Activated CD4-positive, alpha-beta T cell treated with anti-CD3 and anti-CD28 coated beads for 4 hours (primary cell): ENCODE measurements at places on chromosomes 3 and 15.

GRCh38 chr15:56344336-56344735, 20.9 kb upstream of the TEX9 start:
- DNase-seq: no peak

DNA sequence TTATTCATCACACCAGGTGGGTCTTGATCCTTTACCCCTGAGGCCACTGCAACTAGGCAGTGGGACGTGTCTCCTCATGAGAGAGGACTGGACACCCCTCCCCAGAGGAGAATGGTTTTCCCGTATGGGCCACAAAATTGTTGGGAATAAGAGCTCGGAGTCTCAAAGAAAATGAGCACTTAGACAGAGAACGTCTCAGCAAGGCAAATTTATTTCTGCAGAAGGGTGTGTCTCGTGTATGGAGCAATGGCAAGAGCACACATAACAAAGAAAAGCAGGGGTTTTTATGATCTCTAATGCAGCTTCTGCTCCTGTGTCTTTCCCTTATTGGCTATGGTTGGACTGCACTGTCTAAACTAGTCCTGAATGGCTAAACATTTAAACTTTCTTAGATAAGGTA, 803.5 kb downstream of the PLOD2 start:
- no peak for DNase-seq

- no peak for DNase-seq
Observed at GRCh38 chr3:119613201-119613600, 15.5 kb downstream of the PLA1A start.

GRCh38 chr15:43911235-43911781, 84.5 kb downstream of the WDR76 start:
- DNase-seq: no peak

DNA sequence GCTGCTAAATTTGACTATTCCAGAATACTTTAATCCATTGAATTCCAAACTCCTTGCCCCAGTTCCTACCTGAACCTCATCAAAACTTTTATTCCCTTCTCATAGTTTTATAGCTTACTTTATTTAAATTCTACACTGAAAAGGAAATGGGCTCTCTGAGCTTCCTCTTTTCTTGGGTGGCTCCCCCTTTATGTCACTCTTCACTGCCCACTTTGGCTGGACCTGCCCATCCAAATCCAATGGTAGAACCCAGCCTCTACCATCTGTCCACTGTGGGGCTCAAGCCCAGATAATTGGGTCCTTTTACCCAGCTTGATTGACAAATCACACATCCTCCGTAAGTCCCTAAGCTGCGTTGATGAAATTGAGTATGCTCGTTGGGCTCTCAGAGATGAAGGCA, 216.5 kb downstream of the BBX start:
- DNase-seq: no peak

DNA sequence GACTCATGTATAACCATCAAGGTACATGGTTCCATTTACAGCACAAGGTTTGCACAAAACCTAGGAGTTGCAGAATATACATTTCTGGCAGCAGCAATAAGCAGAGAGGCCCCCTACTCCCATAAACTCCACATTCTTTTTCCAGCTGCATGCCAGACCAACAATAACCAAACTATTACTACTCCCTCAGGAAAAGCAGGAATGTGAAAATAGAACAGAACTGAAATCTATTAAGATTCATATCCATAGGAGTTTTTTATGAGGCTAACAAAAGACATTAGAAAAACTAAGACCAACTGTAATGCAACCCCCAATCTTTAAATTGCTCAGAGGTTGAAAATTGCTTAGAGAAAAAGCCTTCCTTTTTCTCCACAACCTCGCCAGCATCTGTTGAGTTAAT, 27.6 kb upstream of the TOP2B start:
- no peak for DNase-seq

GRCh38 chr3:30777426-30778113, 116.9 kb downstream of the GADL1 start:
- DNase-seq: no peak

- DNase-seq: no peak
Observed at GRCh38 chr3:188180114-188180513, 26.2 kb downstream of the LPP start.

- DNase-seq: no peak
Observed at GRCh38 chr15:57640930-57641682, 49.4 kb downstream of the MYZAP start.

DNA sequence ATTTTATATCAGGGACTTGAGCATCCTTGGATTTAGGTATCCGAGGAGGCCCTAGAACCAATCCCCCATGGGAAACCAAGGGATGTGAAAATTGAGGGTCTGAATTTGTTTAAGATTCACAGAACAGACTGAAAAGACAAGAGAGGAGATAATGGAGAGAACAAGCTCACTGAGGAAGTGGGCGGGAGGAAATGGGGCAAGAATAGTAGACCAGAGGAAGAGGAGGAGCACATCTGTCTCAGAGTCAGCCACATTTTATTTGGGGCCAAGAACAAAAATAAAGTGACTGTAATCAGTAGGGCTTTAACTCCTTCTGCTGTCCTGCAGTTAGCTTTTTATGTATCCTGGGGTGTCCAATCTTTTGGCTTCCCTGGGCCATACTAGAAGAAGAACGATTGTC, 63.8 kb downstream of the BLM start:
- DNase-seq: peak; percentile 12

DNA sequence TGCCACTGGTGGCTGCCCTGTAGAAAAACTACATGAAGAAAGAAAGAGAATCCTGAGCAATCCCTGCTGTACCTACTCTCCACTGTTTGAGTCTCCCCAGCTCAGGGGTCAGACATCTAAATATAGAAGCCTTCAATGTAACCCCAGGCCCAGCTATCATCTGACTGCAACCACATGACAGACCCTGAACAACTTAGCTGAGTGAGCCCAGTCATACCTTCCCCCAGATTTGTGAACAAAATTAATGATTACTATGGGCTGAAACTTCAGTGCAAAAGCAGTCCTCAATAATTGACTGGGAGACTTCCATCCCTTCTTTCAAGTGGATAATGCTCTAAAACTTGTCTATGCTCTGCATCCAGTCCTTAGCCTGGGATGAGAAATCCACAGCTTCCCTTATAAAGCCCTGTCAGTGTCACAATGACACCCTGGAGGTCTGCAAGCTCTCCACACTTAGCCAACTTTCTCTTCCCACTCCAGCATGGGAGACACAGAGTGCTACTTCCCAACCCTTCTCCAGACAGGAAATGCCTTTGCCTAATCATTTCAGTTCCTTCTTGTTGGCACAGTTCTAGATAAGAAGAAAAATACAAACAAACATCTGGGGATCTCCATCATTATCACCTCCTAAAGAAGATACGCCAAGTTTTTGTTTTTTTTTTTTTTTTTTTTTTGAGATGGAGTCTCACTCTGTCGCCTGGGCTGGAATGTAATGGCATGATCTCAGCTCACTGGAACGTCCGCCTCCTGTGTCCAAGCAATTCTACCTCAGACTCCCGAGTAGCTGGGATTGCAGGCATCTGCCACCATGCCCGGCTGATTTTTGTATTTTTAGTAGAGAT, 198.5 kb upstream of the GADL1 start:
- DNase-seq: no peak

DNA sequence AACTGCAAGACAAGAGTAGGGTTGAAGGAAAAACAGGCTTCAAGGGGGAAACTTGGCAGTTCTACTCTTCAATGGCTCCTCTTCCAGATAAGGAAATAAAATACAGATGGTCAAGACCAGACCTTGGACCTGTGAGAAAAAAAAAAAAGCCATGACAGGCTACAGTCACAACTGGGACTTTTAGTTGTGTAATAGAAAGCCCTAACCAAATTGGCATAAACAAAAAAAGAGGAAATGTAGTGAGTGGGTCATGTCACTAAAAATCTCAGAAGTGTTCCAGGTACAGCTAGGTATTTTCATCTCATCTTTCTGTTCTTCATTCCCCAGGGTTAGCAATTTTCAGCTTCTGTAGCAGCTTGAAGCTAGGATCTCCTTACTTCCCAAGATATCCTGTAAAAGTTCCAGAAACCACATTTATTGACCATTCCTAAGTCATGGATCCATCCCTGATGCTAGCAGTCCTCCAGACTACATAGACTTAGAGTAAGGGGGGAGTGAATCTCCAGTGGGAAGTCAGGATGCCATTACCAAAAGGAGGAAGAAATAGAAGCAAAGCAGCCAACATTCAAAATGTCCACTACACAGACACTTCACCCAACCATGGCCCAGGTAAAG, 61.0 kb upstream of the CSTA start:
- no peak for DNase-seq

DNA sequence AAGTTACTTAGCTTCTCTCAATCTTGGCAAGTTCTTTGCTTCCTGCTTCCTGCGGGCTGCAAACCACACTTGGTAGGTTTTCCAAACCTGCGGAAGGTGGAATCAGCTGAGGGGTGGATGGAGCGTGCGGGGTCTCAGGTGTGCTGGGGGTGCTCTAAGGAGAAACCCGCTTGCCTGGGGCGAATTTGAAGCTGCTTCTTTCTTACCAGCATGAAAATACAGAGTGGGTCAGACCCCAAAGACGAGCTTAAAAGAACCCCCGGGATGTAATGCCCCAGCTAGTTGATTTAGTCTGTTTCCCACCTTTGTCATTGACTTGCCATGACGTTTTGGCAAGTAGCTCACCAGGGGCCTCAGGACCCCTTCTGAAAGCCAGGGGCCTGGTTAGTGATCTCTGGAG, 28.8 kb upstream of the CORO2B start:
- no peak for DNase-seq

DNA sequence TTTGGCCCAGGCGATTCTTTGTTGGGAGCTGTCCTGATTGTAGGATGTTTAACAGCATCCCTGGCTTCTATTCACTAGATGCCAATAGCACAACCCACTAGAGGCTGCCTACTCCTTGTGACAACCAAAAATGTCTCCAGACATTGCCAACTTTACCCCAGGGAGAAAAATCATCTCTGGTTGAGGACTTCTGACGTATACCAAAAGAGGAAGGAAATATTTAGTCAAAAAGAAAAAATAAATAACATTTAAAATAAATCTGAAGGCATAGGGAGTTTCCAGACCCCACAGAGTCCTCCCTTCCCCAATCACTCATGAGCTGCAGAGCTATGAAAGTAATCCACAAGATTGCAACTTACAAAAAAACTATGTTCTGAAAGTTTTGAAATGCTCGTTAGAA, 61.0 kb downstream of the MECOM start:
- no peak for DNase-seq

GRCh38 chr3:124383051-124383450, 347.2 kb upstream of the UMPS start:
- no peak for DNase-seq

DNA sequence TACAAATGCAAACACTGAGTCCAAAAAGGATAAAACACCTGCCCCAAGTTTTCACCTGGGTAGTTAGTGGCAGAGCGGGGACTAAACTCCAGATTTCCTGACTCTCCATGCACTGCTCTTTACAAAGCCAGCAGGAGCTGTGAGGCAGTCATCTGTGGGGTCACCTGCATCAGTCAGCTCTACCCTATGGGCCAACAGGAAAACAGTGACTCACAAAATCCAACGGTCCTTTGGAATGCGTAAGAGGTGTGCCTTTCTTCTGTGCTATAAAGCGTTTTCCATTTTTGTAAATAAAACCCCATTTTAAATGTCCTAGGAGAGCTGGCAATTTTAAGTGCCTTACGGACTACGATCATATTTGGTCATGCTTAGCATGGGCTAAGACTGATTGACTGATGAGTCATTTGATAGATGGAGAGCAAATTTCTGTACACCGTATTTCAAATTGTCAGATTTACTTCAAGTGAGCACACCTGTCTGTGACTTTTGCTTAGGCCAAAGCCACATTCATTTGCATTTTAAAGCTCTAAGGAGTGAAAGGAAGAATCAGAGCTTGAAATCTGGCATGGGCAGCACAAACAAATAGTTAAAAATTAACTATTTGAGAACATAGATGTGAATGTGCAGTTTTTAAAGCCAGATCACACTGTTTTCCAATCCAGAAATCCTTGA, 4.4 kb upstream of the COL8A1 start:
- no peak for DNase-seq

DNA sequence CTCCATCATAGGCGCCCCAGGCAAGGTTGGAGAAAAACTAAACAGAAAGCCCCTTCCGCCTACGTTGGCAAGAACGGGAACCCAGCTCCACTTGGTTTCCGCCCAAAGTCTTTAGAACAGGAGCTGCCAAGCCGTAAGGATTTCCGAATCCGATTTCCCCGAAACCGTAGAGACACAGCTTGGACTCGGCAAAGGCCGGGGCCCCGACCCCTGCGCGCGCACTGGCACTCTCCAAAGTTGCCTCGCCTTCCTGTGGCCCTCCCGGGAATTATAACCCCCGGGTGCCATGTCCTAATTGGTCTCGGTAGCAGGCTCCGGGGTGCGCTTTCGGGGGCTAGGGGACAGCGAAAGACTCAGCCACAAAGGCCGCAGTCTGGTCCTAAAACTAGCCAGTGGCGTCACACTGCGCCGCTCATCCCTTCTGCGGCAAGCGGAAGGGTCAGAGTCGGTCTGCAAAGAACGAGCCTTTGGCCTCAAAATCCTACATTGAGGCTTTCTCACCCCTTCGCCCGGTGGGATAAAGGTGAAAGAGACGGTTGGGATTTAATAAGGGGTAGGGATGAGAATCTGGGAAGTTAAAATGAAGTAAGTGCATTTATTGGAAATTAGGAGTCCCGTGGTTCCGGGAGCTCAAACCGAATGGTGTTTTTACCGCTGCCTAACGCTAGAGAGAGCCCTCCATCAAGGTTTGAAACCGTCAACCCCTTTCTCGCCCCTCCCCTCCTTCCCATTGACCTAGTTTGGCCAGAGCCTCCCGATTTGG, 6.8 kb downstream of the BCL6 start:
- DNase-seq: peak; percentile 76

- no peak for DNase-seq
Observed at GRCh38 chr15:101543926-101544612, 54.6 kb upstream of the PCSK6 start.

DNA sequence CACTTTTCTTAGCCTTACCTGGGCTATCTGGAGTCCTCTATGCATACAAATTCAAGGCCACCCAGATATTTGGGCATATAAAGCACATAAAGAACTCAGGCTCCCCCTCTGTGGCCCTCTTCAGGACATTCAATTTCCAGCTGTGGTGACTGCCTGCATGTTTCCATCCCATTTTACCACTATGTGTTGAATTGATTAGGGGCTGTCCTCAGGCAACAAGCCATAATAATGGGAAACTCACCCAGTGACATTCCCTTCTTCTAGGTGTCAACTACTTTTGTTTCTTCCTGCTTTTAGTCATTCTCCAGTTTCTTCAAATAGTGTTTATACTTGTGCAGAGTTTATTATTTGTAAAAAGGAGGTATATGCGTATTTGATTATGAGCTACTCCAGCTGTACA, 18.0 kb downstream of the NRG4 start:
- no peak for DNase-seq
